SJSA1 (cell line): ENCODE measurements at places on chromosomes 13 and 19. TPM values are rescaled to one million over a fixed set of nuclear protein-coding genes. Genes with fewer than 3 reads are reported as not detected.

Gene SLC5A5
- not detected in 2 replicates for total RNA-seq

Gene MCEMP1
- not detected in 2 replicates for total RNA-seq

Gene THSD8
- total RNA-seq, result not detected in 2 replicates

Gene OVOL3
- total RNA-seq, result not detected in 2 replicates

Gene ZNF763
- 0.18 TPM in 1 of 2 replicates, not detected in the other for total RNA-seq
